Fibroblast of the conjunctiva (primary cell): ENCODE measurements at places on chromosomes 16 and 17.

- no peak for DNase-seq
Observed at GRCh38 chr17:41777157-41777573, 9.3 kb downstream of the JUP start.

DNA sequence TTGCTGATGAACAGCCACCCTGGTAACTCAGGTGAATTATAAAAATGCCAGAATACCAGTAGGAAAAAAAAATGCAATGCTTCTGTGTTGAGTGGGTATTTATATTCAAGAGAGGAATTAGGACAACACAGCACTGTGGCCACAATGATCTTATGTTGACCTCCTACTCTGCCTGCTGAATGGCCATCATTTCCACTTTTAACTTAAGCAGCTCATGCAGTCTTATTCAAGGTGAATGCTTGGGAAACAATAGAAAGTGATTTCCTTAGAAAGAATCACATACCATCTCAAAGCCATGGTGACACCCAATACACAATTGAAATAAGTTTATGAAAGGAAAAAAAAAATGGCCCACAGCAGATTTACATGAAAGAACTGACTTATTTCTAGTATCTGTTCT is 224.0 kb downstream of the CDH8 start:
- DNase-seq: no peak

DNA sequence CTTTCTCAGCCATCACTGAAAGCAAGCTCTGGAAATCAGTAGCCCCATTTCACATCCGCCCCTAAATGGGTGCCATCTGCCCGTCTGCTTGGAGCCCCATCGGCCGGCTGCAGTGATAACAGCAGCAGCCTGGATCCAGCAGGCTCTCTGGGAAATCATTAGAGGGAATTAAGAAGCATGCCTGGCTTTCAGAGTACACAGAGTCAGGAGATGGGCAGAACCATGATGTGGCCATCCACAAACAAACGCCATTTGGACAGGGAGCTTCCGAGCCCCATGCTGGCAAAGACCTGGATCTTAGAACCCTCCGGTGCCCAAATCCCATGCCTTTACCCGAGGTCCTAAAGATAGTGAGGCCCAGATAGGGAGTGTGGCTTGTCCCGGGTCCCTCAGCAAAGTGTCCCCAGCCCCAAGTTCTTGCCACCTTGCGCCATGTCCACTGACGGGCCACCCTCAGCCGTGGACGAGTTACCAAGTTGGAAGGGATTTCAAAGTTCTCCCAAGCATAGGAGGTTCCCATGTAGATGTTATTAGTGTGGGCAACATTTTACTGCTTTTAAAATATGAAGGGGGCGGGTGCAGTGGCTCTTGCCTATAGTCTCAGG is 1.0 kb upstream of the LITAF start:
- no peak for DNase-seq

- DNase-seq: peak; percentile 51
Observed at GRCh38 chr17:60720763-60721531, 43.3 kb downstream of the BCAS3 start.

DNA sequence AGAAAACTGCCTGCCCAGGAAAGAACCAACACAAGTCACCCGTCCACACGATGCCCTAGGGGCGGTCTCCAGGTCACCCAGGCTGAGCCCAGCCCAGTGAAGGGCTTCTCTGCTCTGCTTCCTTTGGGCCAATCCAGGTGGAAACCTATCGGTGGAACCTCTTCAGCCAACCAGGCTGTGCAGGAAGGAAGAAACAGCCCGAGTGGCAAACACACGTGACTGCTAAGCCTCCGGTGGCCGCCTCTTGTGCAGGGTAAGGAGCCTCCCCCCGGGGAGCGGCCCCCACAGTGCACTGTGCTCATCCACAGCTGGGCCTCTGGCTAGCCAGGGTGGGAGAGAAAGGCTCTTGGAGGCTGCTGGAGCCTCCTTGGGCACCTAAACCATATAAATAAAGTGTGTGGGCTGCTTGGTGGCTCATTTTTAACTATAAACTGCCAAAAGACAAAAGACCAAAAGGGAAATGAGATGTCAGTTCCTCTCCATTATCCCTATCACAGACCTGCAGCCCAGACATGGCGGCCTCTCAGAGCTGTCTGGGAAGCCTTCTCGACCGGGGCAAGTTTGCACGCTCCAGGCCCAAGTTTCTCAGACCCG is 2.4 kb downstream of the RTN4RL1 start:
- no peak for DNase-seq

- DNase-seq: no peak
Observed at GRCh38 chr16:22736791-22737190, 77.2 kb upstream of the HS3ST2 start.

DNA sequence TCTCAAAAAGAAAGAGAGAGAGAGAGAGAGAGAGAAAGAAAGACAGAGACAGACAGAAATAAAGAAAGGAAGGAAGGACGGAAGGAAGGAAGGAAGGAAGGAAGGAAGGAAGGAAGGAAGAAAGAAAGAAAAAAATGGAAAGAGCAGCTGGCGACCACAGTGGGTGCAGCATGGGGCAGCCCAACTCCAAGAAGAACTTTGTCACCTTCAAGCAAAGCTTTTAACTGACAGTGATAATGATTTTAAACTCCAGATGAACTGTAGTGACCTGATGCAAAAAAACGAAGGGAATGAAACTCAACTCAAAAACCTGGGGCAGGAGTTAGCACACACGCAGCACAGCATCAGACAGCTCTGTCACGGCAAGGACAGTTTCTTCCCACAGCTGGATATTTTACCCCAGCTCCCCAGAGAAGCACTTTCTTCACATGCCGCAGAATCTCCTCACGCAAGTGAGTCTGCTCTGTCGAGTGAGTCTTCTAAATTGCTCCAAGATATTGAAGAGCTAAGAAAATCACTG is 5.0 kb upstream of the ARHGAP17 start:
- no peak for DNase-seq

DNA sequence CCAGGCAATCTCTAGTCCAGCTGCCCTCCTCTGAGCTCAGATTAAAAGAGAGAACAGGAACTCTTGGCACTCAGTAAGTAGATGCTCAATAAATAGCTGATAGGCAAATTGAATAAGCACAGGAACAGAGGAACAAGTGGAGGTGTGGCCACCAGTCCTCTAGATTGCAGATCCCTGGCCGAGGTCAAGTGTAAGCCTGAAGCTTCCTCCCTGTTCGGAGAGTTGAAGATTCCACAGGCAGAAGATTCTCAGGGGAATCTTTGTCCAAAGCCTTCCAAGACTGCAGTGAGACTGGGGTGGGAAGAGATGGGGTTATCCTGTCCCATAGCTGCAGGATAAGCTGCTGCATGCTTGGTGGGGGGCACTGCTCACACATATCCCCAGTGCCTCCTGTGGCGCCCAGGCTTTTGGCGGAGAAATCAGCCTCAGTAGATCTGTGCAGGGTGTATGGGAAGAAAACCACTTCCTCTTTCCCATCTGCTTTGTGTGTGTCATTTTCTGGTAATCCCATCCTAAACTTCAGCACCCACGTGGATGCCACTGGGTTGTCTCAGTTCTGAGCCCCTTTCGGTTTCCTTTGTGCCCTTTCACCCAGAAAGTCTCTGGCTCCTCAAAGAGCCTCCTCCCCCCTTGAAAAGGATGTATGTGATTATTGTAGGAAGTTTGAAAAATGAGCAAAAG is 12.1 kb downstream of the CD300A start:
- DNase-seq: no peak

- no peak for DNase-seq
Observed at GRCh38 chr16:23282568-23282967, 19.5 kb upstream of the SCNN1B start.

- no peak for DNase-seq
Observed at GRCh38 chr16:14146445-14146844, 75.3 kb downstream of the MRTFB start.

GRCh38 chr17:56608944-56609343 is 15.4 kb downstream of the NOG start:
- no peak for DNase-seq

- no peak for DNase-seq
Observed at GRCh38 chr17:10776381-10776780, 27.5 kb downstream of the TMEM238L start.

DNA sequence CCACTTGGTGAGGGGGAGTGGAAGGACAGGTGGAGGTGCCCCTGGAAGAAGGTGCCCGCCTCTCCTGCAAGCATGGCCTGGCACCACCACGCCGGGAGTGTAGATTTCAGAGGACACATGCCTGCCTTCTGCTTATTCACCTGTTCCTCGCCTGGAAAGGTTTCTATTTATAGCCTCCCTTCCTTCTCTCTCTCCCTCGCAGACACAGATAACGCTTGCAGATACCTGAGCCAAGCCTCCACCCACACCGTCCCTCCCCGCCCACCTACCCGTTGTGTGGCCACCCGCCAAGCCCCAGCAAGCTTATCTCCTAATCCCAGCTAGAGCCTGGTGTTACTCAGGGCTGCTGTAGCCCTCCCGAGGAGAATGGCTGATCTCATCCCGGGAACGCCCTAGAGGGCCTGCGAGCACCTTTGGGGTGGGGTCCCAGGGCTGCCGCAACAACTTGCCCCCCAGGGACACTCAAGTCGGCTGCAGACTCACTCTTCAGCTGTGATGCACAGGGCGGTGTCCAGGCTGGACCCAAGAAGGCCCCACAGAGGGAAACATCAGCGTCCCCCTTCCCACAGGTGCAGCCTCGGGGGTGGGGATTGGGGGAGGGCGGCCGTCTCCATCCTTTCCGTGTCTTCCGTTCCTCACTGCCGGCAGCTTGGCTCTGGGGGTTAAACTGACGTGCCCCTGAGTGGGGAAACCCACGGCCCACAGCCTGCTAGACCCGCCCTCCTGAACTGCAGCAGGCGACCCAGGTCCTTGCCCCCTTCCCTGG is 1.9 kb upstream of the SNAI3 start:
- DNase-seq: no peak

DNA sequence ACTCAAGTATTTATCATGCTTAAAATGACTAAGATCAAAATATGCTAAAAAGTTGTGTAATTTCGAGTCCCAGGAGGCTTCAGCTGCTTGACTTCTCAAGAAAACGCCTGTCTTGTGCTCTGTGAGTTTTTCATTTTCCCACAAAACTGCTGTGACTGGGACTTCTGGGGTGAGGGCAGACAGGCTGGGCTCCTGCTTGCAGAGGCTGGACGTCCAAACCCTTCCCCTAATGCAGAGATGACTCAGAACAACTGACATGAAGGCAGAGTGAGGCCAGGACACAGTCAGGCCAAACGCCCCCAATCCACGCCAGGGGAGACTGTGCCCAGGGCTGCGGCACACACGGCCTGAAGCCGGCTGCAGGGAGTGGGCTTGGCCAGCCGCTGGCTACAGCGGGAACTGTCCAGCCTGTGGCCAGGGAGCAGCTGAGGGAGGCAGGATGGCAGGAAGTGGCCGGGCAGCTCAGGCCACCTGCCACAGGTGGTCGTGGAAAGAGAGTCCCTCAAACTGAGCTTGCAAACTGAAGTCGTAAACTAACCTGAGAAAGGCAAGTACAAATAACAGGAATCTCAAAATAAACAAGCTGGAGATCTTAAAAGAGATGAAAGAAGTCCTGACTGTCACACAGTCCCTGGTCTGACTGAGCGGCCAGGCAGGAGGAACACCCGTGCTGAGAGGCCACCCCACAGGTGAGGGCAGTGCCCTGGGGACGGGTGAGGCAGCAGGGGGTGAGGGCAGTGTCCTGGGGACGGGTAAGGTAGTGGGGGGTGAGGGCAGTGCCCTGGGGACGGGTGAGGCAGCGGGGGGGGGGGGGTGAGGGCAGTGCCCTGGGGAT is 21.3 kb upstream of the HEXD start:
- DNase-seq: peak; percentile 96

DNA sequence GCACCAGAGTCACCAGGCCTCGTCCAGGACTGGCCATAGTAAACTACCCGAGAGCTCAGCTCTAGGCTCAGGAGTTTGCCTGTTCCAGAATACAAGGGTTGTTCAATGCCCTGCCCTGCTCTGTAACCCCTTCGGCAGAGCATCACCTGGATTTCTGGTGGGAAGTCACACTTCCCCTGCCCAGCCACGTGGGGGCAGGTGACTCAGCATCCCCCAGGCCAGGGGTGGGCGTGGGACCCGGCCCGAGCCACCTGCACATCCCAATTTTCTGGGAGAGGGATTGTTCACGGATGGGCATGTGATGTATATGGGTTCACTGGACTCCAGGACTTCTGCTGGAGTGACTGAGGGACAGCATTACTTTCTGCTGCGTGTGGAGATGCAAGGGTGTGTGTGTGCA is 25.8 kb downstream of the COX4I1 start:
- DNase-seq: no peak

GRCh38 chr16:58196898-58197313 is 1.0 kb downstream of the CSNK2A2 start:
- DNase-seq: peak; percentile 1

DNA sequence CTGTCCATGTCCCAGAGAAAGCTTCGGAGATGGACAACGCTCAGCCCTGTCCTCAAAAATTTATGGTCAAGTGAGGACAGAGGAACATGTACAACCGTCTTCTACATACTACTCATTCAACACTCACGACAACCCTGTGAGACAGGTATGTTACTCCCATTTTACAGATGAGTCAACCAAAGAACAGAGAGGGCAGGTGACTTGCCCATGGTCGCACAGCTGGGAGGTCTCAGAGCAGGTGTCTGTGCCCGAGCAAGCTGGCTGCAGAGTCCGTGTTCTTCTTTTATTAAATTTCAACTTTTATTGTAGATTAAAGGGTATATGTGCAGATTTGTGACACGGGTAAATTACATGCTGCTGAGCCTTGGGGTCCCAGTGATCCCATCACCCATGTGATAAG is 5.8 kb upstream of the WFDC1 start:
- DNase-seq: no peak

DNA sequence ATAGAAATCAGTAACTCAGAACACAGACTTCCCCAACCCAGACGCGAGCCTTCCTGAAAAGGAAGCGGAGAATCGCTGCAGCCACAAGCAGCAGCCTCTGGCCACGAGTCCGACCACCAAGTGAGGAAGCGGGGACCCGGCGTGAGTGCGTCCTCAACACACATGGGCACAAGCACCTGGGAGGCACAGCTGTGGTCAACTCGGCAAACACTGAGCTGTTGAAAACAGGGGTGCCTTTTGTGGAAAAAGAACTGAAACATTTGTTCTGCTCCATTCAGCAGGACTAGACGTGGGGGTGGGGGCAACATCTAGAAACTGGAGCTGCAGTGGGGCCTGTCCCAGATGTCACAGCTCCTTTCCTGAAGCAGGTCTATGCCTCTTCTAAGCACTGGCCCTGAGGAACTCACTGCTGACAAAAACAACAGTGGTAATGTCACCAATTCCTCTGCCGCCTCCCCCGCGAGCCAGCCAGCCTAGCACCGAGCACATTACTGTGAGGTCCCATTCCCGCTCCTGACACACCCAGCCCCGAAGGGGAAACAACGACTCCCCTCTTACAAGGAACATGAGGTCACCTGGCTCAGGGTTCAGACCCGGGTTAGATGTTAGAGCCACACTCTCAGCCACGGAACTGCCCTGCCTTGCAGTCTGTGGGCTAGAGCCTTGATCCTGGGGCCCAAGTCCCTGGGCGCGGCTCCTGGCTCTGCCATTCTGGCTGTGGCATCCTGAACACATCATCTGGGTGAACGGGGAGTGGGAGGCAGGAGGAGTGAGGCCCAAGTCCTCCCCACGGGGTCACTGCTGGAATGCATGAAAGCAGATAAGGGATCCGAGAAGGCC is 29.0 kb downstream of the KDM8 start:
- no peak for DNase-seq
